ENCODE measurements at places on chromosomes 12 and 14.

DNA sequence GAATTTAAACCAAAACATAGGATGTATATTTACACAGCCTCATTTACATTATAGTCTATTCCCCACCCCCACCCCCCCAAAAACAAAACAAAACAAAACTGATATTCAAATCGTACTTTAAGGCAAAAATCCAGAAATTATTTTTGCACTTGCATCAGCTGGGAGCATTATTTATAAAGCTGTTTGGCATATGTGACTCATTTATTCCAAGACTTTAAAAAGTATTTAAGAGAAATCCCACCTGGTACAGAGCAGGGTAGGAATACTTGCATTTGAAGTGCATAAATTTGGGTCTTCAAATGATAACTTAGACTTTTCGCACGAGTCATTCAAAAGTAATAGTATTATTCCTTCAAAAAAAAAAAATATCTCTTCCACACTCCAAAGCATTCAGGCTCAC lies 1.1 kb downstream of the KLHL28 start:
- DNase-seq = no peak

DNA sequence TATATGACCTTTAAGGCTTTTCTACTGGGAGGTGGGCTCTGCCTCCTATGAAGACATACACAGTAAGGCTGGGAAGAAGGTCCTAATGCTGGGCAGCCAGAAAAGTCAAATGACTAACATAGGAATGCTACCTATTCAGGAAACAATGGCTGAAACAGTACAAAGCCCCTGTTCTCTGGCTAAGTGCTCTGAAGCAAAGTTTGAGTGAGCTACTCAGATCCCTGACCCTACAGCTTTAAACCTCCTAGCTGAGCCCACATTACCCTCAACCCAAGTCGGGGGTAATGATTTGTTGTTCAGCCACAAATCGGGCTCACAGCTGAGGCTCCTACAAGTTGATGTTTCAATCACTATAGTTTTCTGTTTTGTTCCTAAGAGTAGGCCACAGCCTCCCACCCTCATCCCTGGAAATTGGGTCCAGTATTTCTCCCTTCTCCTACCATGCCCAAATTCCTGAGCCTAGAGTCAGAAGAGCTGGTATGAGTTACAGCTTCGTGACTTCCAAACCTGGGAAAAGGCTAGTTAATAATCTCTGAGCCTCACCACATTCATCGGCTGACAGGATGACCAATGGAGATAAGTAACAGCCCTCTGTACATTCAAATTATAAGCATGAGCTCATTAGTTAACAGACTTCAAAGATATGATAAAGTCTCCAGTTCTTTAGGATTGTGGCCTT lies 46.5 kb downstream of the BTBD7 start:
- no peak for DNase-seq

- DNase-seq = no peak
Measured at GRCh38 chr14:79703209-79703608, 508.1 kb downstream of the DIO2 start.

- DNase-seq = no peak
Measured at GRCh38 chr14:21033133-21033698, 1.4 kb downstream of the RNASE13 start.

- no peak for DNase-seq
Measured at GRCh38 chr12:6231359-6232268, 31.4 kb downstream of the CD9 start.

DNA sequence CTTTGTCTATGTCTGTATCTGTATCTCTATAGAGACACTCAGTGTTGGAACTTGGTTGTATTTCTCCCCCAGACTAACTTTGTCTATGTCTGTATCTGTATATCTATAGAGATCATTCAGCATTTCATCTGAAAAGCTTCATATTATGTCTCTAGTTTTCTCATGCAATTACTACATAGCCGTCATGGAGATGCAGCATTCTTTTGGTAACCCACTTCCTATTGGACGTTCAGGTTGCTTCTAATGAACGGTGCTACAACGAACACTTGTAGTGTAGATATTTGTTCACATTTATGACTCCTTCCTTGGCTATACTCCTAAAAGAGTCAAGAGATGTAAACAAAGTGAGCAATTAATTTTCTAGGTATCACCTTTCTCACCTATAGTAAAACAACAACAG lies 81.5 kb upstream of the KCNA1 start:
- no peak for DNase-seq

- no peak for DNase-seq
Measured at GRCh38 chr14:63909984-63910383, 57.2 kb downstream of the SYNE2 start.

GRCh38 chr12:5032821-5033220 lies 10.9 kb upstream of the KCNA5 start:
- DNase-seq = no peak

DNA sequence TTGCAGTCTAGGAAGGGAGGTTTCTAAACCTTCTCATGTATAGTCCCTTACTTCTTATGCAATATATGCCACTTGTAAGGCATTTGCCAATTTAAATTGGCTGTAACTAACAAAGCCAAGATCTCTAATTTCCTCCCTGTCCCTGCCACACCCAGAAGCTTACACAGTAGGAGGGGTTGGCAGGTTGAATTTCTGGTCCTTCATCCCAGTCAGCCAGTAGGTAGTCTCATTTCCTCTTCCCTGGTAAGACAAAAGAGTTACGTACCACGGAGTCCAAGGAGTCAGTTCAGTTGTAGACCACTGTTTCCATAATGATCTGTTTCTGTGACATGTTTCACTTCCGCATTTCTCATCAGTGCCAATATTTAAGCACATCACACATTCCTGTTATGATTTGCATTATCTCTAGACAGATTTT lies 47.0 kb upstream of the PLBD1 start:
- DNase-seq = peak; percentile 30

DNA sequence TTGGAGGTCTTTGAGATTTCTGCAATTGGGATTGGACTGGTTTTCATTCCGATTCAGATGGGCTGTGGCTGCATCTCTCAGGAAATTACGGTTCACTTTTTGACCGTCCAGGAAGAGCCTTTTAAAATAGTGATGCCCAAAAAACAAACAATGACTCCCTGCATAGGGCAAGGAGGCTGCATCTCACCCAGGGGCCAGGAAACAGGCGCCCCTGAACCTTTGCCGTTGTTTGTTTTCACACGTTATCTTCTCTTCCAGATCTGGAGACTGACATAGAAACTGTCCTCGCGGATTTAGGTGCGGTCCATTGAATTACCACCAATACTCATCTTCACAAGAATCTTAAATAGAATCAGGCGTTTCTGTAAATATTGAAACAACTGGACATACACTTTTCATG lies 66.0 kb downstream of the FLRT2 start:
- DNase-seq = no peak

DNA sequence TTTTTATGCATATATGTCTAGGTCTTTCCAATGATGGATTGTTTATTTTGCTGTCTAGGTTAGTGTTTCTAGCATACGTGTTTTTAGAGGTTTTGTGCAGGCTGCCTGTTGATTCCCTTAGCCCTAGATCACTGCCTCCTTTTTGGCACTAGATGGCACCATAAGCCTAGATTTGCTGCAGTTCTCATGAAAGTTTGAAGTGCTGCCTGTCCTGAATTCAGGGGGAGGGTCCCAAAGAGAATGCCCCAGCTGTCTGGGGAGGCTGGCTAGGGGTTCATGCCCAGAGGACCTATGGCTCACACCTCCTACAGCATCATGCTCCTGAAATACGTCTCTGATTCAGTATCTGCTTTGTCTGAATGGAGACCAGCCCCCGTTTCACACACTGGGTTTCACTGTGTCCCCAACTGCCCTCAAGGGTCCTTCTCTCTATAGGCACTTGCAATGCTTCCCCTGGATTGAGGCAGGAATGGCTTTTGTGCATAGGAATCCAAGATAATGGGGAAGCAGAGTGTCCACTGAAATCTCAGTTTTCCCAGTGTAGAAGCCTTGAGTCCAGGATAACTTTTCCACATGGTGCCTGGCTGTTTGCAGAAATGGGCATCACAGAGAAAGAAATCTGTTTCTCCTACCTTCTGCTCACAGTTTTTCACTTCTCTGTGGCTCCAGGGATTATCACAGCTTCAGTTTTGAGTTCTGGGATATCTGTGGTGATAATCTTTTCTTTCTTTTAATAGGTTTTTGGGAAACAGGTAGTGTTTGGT lies 14.2 kb upstream of the TXNRD1 start:
- peak; percentile 73 for DNase-seq

GRCh38 chr14:102903889-102904512 lies 18.5 kb upstream of the AMN start:
- no peak for DNase-seq

- no peak for DNase-seq
Measured at GRCh38 chr12:101042211-101042610, 167.8 kb downstream of the SLC5A8 start.

DNA sequence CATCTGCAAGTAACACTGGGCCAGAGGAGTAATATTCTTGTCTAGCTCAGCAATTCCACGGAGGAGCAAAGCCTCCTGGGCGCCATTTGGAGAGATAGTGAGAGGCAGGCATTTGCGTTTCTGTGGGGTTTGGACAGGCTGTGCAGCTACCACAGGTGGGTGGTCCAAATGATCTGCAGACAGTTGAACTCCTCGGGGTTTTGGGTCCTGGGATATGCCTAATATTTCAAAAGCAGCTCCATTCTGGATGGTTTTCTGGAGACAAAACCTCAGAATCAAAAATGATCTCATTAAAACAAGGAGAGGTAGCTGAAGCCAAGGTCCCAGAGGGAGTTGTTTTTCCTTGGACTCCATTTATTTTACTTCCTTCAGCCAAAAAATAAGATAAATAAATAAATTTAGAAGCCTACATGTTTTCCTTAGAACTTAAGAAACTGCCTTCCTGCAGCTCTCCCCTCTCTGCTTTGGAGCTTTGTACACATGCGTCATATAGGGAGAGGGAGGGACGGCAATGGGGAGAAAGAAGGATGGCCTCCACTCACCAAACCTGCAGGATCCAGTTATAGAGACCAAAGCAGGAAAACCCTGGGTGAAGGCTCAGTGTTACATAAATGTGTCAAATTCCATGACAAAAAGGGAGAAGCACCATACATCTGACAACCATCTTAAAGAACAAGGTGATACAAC lies 227.3 kb upstream of the DAAM1 start:
- DNase-seq = no peak

GRCh38 chr14:61471297-61472005 lies 150.1 kb downstream of the PRKCH start:
- DNase-seq = no peak

DNA sequence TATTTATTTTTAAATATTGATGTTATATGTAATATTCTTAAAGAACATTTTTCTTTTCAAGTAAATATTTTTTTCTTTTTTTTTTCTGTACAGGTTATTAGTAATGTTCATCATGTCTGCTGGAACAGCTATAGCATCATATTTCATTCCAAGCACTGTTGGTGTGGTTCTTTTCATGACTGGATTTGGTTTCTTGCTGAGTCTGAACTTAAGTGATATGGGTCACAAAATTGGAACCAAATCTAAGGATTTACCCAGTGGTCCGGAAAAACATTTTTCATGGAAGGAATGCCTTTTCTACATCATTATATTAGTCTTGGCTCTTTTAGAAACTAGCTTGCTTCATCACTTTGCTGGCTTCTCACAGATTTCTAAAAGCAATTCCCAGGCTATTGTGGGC lies 23.2 kb downstream of the PCNX4 start:
- DNase-seq = no peak

DNA sequence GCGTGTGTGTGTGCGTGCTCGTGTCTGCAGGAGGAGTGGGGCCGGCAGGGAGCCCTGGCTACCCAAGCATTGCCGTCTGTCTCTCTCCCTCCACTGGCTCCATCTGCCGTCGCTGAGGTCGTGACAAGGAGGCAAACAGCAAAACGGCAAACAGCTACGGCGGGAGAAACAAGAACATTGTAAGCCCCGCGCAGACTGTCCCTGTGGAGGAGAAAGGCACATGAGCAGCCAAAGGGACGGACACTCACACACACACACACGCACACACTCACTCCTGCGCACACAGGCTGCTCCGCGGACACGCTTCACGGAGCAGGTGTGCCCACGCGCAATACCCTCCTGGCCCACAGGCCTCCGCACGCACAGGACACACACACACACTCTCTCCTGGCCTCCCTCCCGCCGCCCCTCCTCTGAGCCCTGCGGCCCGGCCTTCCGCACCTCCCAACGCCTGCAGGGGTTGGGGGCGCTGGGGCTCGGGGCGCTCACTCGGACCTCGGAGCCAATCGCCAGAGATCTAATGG lies 905 bp downstream of the CISTR start:
- DNase-seq = peak; percentile 65

DNA sequence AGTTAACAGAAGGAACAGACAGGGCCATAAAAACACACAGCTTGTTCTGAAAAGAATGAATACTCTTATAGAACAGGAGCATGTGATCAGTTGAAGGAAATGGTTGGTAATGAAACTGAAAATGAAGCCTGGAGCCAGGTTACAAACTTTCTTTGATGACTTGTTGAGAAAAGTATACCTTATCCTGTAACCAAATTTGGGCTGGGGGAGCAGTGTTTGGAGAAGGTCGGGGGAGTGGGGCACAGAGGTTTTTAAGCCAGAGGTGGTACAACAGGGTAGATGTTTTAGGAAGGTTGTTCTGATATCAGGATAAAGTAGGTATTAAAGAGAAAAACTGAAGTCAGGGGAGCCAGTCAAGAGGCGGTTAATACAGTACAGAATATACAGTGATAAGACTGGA lies 8.2 kb downstream of the GOLT1B start:
- DNase-seq = peak; percentile 44

GRCh38 chr14:73394317-73394716 lies 64.0 kb downstream of the NUMB start:
- no peak for DNase-seq

GRCh38 chr12:57767305-57767698 lies 424 bp upstream of the CYP27B1 start:
- DNase-seq = no peak

GRCh38 chr12:80282761-80283160 lies 161.3 kb upstream of the PTPRQ start:
- DNase-seq = no peak

GRCh38 chr12:57630891-57631433 lies 2.0 kb downstream of the B4GALNT1 start:
- no peak for DNase-seq

DNA sequence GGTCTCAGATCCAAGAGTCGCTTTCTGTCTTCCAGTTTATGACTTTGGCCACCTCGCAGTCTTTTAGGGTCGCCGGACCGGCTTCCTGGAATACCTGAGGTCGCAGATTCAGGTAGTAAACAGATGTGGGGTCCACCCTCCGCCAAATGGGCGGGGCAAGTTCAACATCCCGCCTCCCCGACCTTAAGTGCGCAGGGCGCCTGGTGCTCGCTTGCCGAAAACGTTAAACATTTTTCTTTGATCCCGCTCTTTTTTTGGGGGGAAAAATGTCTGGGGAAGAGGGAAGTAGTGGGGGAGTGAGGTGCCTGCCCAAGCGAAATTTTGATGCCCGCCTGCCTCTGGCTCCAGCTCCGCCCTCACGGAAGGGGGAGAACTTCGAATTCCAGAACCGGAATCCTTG lies 73.9 kb upstream of the TBX5 start:
- DNase-seq = no peak

GRCh38 chr14:75559451-75560222 lies 18.8 kb upstream of the FLVCR2 start:
- peak; percentile 49 for DNase-seq

- no peak for DNase-seq
Measured at GRCh38 chr12:42468341-42468821, 121.2 kb downstream of the PRICKLE1 start.

All from GM20000 (cell line).